Inflammatory macrophage treated with lipopolysaccharide for 4 hours (primary cell): ENCODE measurements at places on chromosomes 5 and 9.

DNA sequence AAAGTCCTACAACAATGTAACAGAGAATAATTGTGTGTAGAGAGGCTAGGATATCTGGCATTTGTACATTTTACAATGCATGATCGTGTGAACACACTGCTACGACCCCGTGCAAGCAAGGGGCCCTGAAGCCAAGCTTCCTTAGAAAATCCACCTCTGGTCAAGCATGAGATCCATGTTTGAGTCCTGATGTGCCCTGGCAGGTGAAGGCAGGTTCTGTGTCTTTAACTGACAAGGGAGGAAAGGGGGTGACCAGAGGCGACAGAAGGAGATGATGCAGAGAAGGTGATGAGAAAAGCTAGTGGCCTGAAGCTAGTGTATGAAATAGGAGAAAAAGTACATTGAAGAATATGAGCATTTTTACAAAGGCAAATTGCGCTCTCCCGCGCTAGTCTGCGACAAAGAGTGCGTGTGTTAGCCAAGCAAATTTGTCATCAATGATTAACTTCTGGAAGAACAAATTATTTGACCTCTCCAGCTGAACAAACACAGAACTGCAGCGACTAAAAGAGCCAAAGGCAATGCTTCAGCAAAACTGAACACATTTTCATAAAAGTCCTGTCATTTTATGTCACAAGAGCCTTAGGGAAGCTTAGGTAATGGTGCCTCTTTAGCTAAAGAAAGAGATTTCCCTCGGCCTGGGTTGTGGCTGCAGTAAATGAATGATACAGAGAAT, 101.7 kb upstream of the DAPK1 start:
- DNase-seq, result no peak

DNA sequence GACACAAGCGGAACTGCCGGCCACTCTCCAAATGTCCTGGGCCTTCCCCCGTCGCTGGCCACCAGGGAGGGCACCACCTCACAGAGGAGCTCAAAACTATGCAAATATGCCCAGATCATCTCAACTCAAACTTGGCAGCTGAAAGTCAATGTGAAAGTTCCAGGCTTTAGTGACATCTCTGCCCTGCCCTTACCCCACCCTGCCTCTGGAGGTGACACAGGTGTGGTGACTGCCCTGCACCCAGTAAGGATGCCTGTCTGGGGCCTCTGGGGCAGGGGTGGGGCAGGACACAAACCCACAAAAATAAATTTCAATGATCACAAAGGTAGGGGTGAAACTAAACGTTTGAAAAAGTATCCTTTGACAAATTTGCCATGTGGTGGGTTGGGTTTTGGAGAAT, 213.4 kb downstream of the HSPA4 start:
- DNase-seq, result no peak

- no peak for DNase-seq
These were observed 457.3 kb upstream of the ARRDC3 start for GRCh38 chr5:91840412-91840811.

- DNase-seq, result no peak
These were observed 47.8 kb upstream of the IL17B start for GRCh38 chr5:149426931-149427330.

DNA sequence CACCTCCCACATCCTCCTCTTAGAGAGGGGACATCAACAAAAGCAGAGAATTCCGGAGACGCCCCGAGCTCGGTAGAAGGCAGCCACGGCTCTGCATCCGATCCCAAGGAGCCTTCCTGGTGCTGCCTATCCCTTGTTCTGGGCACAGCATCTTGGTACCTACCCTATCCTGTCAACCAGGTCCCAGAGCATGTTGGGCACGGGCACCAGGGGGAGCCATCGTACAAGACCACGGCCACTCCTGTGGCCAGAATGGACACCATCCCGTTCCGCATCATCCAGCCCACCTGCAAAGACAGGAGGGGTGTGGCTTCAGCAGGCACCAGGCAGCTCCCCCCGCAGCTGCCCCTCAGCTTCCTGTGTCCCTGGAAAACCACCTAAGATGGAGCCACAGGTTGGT, 62.7 kb upstream of the ZNF354A start:
- peak; percentile 28 for DNase-seq

DNA sequence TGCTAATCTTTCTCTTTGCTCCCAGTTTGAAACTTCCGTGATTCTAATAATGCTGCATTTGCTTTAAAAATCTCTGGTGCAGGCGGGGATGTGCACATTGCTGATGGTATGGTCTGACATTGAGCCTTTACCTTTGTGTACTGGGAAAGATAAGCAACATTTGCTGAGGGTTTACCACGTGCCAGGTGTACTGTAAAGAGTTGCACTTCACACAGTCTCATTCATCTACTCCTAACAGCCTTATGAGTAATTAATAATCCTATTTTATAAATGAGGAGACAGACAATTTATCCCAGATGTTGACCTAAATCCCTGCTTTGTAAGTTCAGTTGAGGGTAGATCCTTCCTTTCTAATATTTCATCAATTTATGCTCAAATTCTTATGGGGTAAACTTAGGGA, 726 bp upstream of the ADGRV1 start:
- no peak for DNase-seq

DNA sequence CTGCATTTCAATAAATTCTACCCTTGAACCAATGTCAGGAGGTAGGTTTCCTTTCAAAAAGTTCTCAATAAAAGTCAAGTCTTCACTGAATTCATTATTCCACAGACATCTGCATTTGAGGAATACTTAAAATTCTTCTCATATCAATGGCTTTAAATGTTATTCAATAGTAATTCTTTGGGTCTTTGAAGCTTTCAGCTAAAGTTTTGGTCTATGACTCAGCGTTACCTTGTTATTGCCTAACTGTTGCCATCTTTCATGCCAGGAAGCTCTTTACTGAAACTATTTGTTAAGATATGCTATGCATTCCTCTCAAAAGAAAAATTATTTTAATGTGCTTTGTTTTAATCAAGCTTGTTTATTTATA, 170.5 kb downstream of the NNT start:
- DNase-seq, result no peak

- DNase-seq, result no peak
These were observed 11.3 kb downstream of the TMEM250 start for GRCh38 chr9:136107155-136107952.

GRCh38 chr5:32280656-32281081, 32.1 kb downstream of the MTMR12 start:
- no peak for DNase-seq

DNA sequence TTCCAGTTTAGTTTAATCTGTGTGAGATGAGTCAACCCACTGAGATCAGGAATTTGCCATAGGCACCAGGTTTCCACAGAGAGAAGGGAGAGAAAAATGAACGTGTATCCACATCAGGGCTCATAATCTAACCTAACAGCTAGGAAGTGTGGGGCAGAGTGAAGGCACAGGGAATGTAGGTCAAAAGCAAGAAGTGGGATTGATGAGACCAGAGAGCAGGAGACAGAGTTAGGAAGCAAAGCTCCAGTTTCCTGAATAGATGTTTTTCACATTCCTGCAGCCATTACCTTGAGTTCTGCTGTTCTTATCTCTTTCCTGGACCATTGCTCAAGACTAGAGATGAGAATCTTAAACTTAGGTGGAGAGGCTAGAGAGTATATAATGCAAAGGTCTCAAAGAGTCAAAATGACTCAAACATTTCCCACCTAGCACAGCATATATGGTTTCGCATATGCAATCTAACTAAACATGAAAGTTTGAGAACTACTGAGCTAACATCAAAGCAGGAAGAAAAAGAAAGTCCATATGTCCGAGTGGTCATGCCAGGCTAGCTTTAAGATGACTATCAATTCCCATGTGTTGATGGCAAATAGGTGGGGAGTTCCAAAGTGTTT, 41.1 kb upstream of the GNAQ start:
- DNase-seq, result no peak

DNA sequence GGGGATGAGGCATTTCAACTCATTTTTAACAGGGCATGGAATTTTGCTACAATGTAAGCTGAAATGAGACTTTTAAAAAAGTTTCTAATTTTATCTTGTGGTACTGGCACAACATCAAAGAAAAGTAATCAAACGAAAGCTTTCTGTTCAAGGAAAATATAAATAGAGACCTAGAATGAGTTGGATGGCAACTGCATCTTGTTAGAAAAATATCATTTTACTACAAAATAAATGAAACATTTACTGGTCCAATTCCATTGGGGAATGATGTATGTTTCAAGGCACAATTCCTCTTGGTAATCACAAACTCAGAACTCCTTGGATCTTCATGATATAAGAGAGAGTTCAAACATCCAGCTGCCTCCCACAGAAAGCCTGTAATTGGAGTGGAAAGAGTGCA, 102.8 kb downstream of the HMHB1 start:
- no peak for DNase-seq

GRCh38 chr5:117667105-117667504, 1092.5 kb upstream of the SEMA6A start:
- DNase-seq, result no peak

DNA sequence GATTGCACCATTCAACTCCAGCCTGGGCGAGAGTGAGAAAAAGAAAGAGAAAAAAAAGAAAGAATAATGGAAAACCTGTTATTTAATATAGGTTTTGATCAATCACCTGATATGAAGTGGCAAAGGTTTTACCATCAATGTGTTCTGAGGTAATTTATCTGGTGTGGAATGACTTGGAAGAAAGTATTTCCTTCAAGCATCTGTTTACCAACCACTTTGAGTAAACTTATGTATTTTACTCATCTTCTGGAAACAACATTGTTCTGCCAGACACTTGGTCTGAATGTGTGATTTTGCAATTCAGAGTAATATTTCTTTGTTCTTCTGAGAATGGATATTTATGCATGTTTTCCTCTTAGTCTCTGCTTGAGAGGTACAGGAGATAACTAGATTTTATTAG, 24.3 kb downstream of the KIF2A start:
- DNase-seq, result no peak

GRCh38 chr5:84253946-84254345, 130.7 kb downstream of the EDIL3 start:
- no peak for DNase-seq

DNA sequence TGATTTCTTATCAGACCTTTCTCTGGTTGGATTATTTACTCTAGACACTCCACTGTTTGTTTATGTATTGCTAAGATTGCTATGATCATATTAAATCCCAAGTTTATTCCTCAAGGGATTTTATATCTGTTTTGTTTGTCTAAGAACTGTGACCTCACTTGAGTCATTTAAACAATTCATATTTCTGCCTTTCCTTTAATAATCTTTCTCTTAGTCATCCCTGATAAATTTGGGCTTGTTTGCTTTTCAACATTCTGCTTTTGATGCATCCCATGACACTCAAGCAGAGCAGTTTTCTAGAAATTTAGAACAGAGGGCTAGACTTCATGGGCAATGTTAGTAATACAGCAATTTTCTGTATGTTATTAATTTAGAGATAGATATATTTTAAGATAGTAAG, 231.6 kb upstream of the TNC start:
- DNase-seq, result no peak

- no peak for DNase-seq
These were observed 1.1 kb upstream of the ELL2 start for GRCh38 chr5:95962785-95963184.

- DNase-seq, result no peak
These were observed 84.5 kb downstream of the TMEM167A start for GRCh38 chr5:82992646-82993045.

DNA sequence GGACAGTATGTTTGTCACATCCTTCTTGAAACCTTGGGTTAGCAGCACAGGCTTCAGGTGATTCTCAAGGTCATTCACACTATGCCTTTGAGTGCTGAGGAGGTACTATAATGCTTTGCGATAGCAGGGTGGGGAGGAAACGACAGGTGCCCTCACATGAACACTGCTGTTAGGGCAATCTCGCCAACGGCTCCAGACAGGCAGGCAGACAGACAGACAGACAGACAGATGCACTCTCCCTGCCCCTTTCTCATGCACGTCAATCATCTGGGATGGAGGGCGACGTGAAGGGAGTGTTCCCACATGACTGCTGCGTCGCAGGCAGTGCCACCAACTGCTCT, 82.9 kb downstream of the RAPGEF1 start:
- DNase-seq, result no peak

DNA sequence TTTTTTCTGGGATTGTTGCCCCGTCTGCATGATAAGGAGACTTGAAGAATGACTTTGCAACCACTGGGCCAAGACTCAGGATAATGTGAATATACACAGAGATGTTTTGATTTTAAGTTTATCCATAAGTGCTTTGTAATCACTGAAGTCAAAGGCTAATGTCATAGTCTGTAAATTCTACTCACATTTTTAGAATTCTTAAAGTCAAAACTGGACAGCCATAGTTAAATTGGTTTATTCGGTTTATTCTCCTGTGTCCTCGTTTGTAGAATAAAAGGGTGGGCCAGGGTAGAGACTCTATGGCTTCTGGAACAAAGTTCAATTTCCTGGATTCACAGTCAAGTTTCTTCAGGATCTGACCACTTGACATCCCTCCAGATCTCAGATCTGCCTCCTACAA, 327.7 kb upstream of the TNC start:
- DNase-seq, result no peak

DNA sequence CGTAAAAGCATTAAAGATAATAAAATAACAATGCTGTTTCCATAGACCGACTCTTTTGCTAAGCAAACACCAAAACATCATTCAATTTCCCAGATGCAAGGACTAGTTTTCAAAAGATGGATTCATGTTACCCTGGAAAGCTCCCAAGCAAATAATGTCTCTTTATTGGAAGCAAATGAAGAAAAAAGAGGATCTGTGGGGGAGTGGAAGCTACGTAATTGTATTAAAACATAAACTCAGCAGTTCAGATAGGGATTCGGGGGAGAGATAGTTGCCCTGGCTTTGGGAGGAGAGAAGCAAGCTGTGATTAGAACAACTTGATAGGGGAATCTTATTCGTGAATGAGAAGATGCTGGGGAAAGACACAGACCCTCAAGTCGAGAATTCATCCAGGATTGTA, 491.0 kb upstream of the CLINT1 start:
- DNase-seq, result no peak

DNA sequence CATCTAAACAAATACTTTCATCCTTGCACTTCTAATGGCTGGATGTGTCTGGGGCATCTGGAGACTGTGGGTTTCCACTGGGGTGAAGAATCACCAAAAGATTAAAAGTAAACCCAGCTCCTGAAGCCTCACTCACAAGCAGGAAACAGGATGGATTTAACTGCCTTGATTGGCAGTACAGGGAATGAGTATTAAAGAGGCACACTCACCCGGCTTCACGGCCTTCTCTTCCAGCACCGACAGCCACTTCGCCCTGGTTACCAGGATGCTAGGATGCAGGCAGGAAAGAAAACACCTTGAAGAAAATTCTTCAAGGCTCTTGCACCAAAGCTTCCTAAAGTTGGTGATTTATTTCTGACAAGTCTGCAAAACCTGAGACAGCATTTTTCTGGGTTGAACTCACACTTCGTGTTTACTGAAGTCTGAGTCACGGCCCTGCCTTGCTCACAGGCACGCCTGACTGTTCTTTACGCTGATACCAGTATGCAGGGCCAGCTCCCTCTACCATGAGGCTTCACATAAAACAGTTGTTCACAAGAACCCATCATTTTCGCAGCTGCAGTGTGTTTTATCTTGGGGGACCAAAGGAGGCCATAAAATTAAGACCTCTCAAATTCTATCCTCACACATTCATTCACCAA, 56.5 kb upstream of the ZNF354A start:
- no peak for DNase-seq

DNA sequence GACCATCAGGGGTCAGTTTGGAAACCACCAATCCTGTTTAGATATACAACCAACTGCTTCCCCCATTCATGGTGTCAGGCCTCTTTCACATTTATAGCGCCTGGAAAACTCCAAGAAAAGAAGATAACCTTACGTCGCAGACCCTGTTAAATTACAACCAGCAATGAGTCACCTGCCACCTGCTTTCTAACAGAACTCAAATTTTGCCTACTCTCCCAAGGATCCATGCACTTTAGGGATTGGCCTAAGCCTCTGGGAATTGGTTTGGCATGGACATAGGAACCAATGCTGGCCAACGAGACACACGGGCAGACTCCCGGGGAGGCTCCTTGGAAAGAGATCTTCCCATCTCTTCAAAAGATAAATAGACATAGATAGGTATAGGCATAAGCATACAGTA, 87.0 kb downstream of the FEM1C start:
- DNase-seq, result no peak
